ENCODE measurements at places on chromosomes 7 and 10. TPM values are rescaled to one million over a fixed set of nuclear protein-coding genes. Genes with fewer than 3 reads are reported as not detected.

FAM241B gene
- total RNA-seq: 12.1 TPM

ZNF138 gene
- 7.9 TPM for total RNA-seq

BICC1 gene
- 0.11 TPM for total RNA-seq

CCDC3 gene
- total RNA-seq: 0.09 TPM

NOS3 gene
- 9.8 TPM for total RNA-seq

CALCR gene
- not detected for total RNA-seq

SFXN2 gene
- 52.2 TPM for total RNA-seq

OR2A1 gene
- not detected for total RNA-seq

C10orf53 gene
- 0.16 TPM for total RNA-seq

SUN3 gene
- not detected for total RNA-seq

EIF4EBP2 gene
- 40.0 TPM for total RNA-seq

CYP3A5 gene
- not detected for total RNA-seq

ATG9B gene
- total RNA-seq: 5.0 TPM

HOXA2 gene
- not detected for total RNA-seq

COA1 gene
- total RNA-seq: 69.1 TPM

STYXL1 gene
- 27.7 TPM for total RNA-seq

PON1 gene
- total RNA-seq: not detected

CRYGN gene
- not detected for total RNA-seq

GRM3 gene
- total RNA-seq: not detected

TMEM60 gene
- 11.5 TPM for total RNA-seq

SUMF2 gene
- total RNA-seq: 153 TPM

NUTM2D gene
- total RNA-seq: 2.7 TPM

BAMBI gene
- total RNA-seq: 0.16 TPM

ELN gene
- total RNA-seq: not detected

CYP2C19 gene
- total RNA-seq: not detected

TET1 gene
- total RNA-seq: 1.6 TPM

CHST3 gene
- total RNA-seq: 0.52 TPM

C10orf67 gene
- total RNA-seq: not detected

FAM131B gene
- 1.3 TPM for total RNA-seq

MLXIPL gene
- total RNA-seq: not detected

TMEM229A gene
- total RNA-seq: not detected

HECTD2 gene
- total RNA-seq: 8.2 TPM

NDUFB2 gene
- 178 TPM for total RNA-seq

ITGA8 gene
- total RNA-seq: not detected

SPDYE9 gene
- not detected for total RNA-seq

MGMT gene
- 15.8 TPM for total RNA-seq

GRID1 gene
- total RNA-seq: not detected

SP8 gene
- not detected for total RNA-seq

CLDN3 gene
- total RNA-seq: not detected

RAMP3 gene
- total RNA-seq: 0.14 TPM

EPHA1 gene
- 0.34 TPM for total RNA-seq

CPED1 gene
- total RNA-seq: not detected

BCAP29 gene
- 52.0 TPM for total RNA-seq

SFTPD gene
- not detected for total RNA-seq

SPDYE18 gene
- 0.46 TPM for total RNA-seq

NET1 gene
- total RNA-seq: 41.3 TPM

SCART1 gene
- 1.3 TPM for total RNA-seq

LIPF gene
- total RNA-seq: not detected

PLXDC2 gene
- not detected for total RNA-seq

MOGAT3 gene
- not detected for total RNA-seq

ZNF727 gene
- total RNA-seq: 0.18 TPM

OR6V1 gene
- not detected for total RNA-seq
